ENCODE measurements at places on chromosomes 1 and 21. TPM values are rescaled to one million over a fixed set of nuclear protein-coding genes. Genes with fewer than 3 reads are reported as not detected.

Gene GSTM5
- total RNA-seq = not detected

Gene CELA2B
- not detected for total RNA-seq

Gene TADA1
- total RNA-seq = 14.6 TPM

Gene RWDD3
- 16.2 TPM for total RNA-seq

Gene HCRTR1
- not detected for total RNA-seq

Gene MPZL1
- total RNA-seq = 38.4 TPM

Gene VHLL
- total RNA-seq = not detected

Gene TP73
- 1.4 TPM for total RNA-seq

Gene LRRC3
- total RNA-seq = 2.9 TPM

Gene KRTAP11-1
- total RNA-seq = not detected

Gene ATP5PB
- 275 TPM for total RNA-seq

Gene ASAP3
- 0.22 TPM for total RNA-seq
